ENCODE measurements at places on chromosomes 7 and 10. TPM values are rescaled to one million over a fixed set of nuclear protein-coding genes. Genes with fewer than 3 reads are reported as not detected.

DNA sequence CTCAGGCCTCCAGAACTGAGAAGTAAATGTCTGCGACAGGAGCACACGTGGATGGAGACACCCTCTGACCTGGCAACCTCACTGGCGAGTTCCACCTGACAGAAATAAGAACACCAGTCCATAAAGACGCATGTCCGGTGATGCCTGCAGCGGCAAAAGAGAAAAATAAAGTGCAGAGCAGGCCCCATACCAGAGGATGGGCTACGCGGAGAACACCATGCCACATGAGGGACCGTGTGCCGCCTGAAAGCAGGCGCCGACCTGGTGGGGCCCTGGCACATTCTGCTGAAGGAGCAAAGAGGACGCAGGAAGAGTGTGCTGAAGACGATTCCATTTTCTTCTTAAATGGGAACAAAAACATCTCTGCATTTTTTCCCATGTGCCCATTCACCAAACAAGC, 105.0 kb downstream of the VIPR2 start:
- peak; percentile 8 for DNase-seq

DNA sequence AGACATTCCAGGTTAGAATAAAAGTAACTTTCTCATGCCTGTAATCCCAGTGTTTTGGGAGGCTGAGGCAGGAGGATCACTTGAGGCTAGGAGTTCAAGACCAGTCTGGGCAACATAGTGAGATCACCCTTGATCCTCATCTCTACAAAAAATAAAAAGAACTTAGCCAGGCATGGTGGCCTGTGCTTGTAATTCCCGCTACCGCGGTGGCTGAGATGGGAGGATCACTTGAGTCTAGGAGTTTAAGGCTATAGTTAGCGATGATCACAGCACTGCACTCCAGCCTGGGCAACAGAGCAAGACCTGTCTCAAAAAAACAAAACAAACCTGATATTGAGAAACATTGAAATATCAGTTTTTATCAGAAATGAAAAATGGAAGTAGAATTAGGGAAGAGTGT, 4.6 kb downstream of the TET1 start:
- DNase-seq, result no peak

DNA sequence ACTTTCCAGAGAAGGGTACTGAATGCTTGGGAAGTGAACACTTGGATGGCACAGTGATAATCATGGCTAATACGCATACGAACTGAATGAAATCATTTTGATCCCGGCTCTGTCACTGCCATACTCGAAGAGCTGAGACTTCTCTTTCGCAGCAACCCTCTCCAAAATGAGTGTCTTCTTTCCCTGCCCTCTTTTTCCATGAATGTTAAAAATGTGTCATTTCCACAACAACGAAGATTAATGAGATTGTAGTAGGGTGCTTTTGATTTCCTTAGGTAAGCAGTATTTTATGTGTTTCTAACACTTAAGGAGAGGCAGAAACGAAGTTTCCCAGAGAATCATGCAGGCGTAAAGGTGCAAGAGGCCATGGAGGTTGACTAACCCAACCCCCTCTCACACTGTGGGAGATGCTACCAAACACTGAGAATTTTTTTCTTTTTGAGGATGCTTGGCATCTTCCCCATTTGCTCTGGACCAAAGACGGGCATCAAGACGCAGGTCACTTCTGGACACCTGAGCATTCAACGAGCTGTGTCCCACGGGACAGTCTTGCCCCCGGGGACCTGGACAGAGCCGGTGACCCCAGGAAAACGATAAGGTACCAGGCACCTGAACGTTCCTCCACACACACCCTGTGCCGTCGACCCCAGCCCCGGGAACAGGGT, 823 bp downstream of the COPG2 start:
- no peak for DNase-seq

DNA sequence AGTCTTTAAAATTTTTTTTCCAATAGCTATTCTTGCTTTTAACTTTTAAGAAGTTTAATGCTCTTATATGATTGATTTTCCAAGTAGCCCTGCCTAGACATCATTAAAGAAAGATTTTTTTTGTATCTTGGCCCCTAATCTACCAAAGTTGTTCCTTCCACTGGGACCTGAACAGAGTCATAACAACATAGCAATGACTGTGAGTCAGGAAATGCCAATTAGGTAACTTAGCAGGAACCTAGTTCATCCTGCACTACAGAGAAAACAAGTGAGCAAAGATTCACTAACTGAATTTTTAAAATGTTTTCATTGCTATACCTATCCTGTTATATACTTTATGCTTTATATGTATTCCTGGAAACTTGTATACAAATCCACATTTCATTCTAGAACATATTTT, 284.7 kb downstream of the BICC1 start:
- DNase-seq, result no peak

GRCh38 chr10:43949351-43949750, 300.7 kb upstream of the ZNF32 start:
- no peak for DNase-seq

GRCh38 chr7:2964208-2964607, 79.5 kb downstream of the CARD11 start:
- no peak for DNase-seq

GRCh38 chr10:24153537-24153936, 55.4 kb upstream of the KIAA1217 start:
- DNase-seq, result no peak

DNA sequence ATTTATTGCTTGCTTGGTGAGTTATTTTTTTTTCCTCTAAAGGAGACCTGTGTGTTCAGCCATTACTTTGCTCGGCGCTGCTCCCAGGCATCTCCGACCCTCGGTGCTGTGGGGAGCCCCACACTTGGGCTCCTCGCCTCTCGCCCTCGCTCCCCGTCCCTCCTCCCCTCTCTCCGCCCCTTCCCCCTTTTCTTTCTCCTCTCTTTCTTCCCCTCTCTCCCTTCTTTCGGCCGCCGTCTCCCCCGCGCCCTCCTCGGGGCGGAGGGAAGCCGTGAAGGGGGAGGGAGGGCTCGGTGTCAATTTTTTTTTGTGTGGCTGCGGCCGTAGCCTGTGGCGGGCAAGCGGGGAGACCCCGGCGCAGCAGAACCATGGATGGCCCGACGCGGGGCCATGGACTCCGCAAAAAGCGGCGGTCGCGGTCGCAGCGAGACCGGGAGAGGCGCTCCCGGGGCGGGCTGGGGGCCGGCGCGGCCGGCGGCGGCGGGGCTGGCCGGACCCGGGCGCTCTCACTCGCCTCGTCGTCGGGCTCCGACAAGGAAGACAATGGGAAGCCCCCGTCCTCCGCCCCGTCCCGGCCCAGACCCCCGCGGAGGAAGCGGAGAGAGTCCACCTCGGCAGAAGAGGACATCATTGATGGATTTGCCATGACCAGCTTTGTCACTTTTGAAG, 1.1 kb downstream of the AUTS2 start:
- DNase-seq, result peak; percentile 13

DNA sequence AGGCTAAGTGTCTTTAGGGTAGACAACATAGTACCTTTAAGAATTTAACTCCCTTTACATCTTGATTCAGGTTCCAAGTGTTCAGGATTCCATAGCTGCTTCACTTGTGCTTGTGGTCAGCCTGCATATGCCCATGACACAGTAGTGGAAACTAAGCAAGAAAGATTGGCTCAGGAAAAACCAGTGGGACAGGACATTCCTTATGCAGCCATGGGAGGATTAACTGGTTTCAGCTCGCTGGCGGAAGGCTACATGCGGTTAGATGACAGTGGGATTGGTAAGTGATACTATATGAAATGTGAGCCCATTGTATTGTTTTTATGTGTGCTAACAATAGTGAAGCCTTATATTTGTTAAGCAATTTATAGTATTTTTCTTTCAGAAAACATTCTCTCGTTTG, 11.3 kb downstream of the FAM221A start:
- DNase-seq, result no peak

GRCh38 chr10:106535304-106535953, 629.1 kb downstream of the SORCS1 start:
- DNase-seq, result no peak

DNA sequence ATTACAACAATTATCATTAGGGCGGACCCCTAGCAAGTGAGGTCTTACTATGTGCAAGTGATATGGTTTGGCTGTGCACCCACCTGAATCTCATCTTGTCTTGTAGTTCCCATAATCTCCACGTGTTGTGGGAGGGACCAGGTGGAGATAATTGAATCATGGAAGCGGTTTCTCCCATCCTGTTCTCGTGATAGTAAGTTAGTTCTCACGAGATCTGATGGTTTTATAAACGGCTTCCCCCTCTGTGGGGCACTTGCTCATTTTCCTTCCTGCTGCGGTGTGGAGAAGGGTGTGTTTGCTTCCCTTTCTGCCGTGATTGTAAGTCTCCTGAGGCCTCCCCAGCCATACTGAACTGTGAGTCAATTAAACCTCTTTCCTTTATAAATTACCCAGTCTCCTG, 96.1 kb upstream of the CDK6 start:
- no peak for DNase-seq

- no peak for DNase-seq
Measured at GRCh38 chr7:103573479-103574058, 127.6 kb upstream of the SLC26A5 start.

GRCh38 chr10:131554821-131555220, 243.3 kb upstream of the TCERG1L start:
- DNase-seq, result no peak

- DNase-seq, result no peak
Measured at GRCh38 chr10:118753331-118754228, 1.2 kb downstream of the CACUL1 start.

DNA sequence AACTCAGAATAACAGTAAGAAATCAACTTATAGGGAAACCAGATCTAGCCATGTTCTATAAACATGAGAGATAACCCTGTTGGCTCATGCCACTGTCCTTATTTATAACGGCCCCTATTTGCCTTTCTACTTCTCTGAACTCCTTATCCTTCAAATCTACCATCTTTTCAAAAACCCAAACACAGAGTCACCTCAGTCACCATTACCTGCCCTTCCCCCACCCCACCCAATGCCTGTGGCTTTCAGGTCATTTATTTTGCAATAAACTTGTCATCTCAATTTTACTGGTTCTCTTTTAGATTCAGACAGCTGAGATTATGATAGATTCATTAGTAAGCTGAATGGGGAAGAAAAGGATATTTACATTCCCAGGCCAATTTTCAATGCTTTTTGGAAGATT, 53.6 kb downstream of the KMT2C start:
- DNase-seq, result no peak

GRCh38 chr7:276230-276835, 13.6 kb upstream of the FOXL3 start:
- no peak for DNase-seq

- DNase-seq, result no peak
Measured at GRCh38 chr10:19713159-19713558, 103.1 kb upstream of the PLXDC2 start.

- no peak for DNase-seq
Measured at GRCh38 chr7:45873355-45873754, 473 bp upstream of the CCDC201 start.

DNA sequence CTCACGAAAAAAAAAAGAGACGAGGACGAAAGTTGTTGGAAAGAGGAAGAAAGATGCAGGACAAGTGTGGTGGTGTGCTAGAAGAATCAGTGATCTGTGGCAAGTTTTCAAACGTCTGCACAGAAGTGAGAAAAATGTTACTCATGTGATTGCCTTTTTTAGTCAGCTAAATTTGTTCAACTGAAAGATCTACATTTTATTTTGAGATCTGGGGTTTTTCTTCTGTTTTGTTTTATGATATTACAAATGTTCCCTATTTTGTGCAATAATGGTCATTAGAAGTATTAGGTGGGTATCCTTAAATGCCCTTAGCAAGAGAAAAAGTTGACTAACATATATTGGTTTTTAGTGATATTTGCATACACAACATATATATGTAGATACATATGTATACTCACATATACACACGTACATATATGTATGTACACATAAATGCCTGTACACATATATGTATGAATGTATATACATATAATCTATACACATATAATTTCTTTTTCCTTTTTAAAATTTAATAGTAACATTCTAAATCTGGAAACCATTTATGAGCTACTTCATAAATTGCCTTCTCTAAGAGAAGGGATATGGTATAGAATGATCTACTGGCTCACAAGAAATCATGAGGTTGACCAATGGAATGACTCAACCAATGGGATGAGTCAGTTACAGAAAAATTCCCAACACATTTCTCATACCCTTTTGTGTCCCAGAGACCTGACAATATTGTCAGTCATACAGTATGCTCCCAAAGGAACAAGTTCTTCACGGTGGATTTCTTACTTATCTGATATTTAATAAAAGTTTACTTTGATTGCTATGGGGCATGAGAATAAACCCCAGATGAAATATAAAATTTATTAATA, 38.4 kb downstream of the SLC39A12 start:
- DNase-seq, result no peak

- no peak for DNase-seq
Measured at GRCh38 chr10:114375047-114375446, 29.3 kb downstream of the AFAP1L2 start.

- peak; percentile 46 for DNase-seq
Measured at GRCh38 chr7:27199849-27200760, at the start of gene HOXA13. Gene HOXA13, minus strand, starts transcription at chr7:27200091. Its CDS starts 14 bp downstream, at chr7:27200077.

GRCh38 chr7:98556288-98556687, 60.8 kb upstream of the NPTX2 start:
- no peak for DNase-seq

DNA sequence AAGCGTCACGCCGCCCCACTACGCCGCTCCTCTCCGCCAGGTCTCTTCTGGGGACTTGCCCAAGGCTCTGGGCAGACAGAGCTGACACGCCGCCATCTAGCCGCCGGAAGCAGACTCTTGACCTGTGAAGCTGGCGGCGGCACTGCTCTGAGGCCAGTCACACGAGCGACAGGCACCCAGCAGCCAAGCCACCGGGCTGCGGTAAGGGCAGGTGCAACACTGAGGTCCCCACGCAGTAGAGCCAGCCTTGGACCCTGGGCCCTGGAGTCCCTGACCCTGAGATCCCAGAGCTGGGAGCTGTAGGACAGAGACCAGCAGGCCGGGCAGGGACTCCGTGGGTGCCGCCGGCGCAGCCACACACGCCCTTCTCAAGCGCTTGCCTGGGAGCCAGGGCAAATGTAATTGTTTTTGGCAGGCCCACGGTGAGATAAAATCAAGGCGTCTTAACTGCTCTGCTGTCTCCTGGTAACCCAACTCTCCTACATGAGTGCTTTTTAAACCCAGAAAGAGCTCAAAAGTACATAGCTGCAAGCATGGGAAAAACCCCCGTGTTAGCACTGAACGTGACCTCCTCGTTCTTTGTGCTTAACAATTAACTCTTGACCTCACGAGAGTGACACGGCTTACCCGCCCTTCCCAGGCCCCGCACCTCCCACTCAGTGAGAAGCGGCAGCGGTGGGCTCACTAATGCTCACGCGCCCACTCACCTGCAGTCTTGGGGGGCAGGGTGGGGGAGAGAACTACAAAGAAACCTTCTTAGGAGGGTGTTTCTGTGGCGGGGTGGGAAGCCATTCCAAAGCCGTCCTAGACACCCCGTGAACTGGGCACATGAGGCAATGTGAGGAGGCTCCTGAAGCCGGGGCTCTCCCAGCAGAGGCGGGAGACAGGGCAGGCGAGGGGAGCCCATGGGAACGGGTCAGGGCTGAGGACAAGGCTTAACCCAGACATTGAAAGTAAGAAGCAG, 8.5 kb downstream of the GPER1 start:
- no peak for DNase-seq

FAM24B gene
- 4.0 TPM for polyA plus RNA-seq

BEND7 gene
- 5.3 TPM for polyA plus RNA-seq

CABCOCO1 gene
- 2.5 TPM for polyA plus RNA-seq

ANKRD1 gene
- 1.5 TPM for polyA plus RNA-seq

DOCK1 gene
- polyA plus RNA-seq, result 8.1 TPM

AOAH gene
- 5.1 TPM for polyA plus RNA-seq

TUBB8 gene
- 0.72 TPM for polyA plus RNA-seq

ITGB8 gene
- 1.4 TPM for polyA plus RNA-seq

NOS3 gene
- polyA plus RNA-seq, result 14.9 TPM

GIMAP7 gene
- polyA plus RNA-seq, result 17.6 TPM

CCZ1 gene
- polyA plus RNA-seq, result 76.0 TPM

DNA2 gene
- 0.64 TPM for polyA plus RNA-seq

AKR1C4 gene
- polyA plus RNA-seq, result not detected

STEAP1B gene
- 0.24 TPM for polyA plus RNA-seq

LRMDA gene
- polyA plus RNA-seq, result 79.7 TPM
